ENCODE measurements at places on chromosomes 6 and 20.

GRCh38 chr20:56724241-56724757 lies 95.2 kb downstream of the TFAP2C start:
- no peak for DNase-seq

DNA sequence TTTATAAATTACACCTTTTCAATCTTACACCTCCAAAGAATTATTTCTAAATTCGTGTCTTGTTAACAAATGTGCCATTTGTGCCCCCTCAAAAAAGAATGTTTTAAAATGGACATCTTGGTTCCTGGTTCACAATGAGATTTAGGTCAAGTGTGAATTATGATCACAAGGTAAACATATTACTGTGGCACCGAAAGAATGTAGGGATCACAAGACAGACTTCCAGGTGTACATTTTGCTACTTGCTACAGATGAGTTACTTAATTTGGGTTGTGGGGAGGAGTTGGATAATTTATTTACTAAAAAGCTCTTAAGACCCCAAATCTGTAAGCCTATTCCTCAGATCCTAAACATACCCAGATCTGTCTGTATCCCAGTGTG lies 25.0 kb upstream of the ADTRP start:
- no peak for DNase-seq

DNA sequence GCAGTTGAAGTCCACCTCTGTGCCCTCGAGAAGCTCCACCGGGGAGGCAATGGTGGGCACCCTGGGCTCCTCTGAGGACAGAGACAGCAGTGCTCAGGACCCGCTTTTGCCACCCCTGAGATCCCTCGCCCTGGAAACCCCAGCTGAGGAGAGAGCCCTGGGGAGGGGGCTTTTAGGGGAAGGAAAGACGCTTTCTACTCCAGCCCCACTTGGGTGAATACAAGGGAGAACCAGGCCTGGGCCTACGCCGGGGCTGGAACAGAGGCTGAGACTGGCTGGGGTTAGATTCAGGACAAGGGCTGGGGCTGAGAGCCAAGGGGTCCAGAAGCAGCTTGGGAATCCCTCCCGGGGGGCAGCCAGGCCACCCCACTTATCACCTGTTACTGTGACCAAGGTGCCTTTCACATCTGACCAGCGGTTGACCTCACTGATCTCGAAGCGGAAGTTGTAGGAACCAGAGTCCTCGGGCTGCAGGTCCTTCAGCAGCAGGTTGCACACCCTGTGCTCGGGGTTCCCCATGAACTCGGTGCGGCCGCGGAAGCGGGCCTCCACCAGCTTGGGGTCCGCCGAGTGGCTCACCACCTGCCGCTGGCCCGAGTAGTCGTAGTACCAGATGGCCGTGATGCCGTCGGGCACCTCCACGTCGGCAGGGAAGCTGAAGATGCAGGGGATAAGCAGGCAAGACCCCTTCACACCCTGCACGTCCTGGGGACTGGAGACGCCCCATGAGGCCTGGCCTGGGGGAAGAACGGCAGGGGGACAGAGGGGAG lies 6.2 kb downstream of the SIGLEC1 start:
- DNase-seq, result peak; percentile 69

GRCh38 chr6:63705707-63706106 lies 70.1 kb downstream of the PHF3 start:
- DNase-seq, result no peak

- DNase-seq, result no peak
Observed at GRCh38 chr6:165799391-165800153, 136.5 kb upstream of the PDE10A start.

DNA sequence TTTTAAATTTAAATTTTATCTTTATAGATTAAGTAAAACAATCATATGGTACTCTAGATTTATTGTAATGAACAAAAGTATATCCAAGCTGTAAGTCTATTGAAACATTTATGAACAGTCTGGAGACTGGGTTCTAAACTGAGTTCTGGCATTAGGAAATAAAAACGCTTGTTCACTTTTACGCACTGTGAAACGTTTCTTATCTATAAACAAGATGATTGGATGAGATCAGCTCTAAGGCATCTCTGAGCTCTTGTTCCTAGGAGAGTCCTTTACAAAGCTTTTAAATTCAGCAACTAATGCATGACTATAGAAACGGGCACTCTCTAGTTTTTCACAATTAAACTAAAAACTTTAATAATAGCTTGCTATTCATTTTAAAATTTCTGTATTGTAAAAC lies 6.8 kb downstream of the HUS1B start:
- DNase-seq, result no peak

GRCh38 chr20:50652702-50653294 lies 38.5 kb downstream of the RIPOR3 start:
- DNase-seq, result no peak

GRCh38 chr20:61755971-61756845 lies 309.5 kb downstream of the TAF4 start:
- DNase-seq, result peak; percentile 51

DNA sequence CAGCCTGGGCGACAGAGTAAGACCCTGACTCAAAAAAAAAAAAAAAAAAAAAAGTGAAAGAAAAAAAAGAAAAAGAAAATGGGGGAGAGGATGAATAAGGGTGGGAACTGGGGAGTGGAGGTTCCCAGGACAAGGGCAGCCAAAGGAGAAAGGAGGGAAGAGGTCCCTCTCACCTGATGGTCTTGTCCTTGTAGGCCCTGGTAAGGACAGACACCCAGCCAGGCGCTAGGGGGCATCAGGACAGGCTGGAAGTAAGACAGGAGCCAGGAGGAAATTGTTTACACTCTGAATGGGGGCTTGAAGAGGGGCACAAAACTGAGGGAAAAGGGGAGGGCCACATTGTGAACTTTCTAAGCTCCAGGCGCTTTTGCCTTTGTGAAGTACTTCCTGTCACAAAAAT lies 2.3 kb upstream of the ALDH5A1 start:
- no peak for DNase-seq

DNA sequence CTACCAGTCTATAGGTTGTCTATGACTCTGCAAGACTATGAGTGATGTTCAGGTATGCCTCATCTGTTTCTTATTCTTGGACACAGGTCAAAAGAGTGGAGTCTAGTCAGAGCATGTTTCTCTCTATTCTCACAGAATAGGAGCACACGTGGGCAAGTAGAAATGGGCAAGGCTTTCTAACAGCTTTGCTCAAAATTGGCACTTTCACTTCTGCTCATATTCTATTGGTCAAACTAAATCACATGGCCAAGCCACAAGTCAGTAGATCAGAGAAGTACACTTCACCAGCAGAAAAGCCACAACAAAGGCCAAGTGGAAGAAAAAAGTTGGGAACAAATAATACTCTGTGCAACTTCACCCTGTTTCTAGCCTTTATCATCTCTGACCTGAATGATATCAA lies 354.5 kb upstream of the SYNCRIP start:
- DNase-seq, result no peak

DNA sequence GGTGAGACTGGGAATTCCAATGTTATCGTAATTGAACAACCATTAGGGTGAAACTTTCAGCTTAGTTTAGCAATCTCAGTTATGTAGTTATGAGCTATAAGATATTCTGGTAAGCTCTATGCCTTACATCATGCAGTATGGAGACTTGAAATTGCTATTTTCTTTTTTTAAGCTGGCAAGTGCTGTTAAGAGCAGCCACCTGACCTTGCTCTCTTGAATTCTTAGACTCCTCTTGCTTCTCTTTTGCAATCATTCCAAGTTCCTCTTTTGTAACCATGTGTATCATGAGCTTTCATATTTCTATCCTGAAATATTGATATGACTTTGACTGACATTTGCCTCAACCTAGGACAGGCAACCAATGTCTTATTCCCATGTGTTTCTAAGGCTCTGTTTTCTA lies 446.3 kb upstream of the SLC35B3 start:
- no peak for DNase-seq

DNA sequence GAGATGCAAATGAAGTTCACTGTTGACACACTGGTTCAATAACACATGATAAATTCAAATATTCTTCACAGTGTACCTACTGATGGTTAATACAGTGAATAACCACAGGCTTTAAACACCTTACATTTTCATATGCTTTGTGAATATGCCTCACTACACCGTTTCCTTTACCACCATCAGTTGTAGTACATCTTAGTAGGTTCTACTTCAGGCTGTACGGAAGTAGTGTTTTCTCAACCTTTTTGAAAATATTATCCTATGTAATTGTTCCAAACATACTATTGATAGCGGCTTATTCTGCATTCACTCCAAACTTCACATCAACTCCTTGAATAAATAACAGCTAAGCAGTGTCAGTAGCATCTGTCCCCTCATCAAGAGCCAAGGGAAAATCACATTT lies 15.3 kb downstream of the ZBTB9 start:
- DNase-seq, result no peak

- no peak for DNase-seq
Observed at GRCh38 chr20:23754731-23755130, 4.0 kb upstream of the CST1 start.

DNA sequence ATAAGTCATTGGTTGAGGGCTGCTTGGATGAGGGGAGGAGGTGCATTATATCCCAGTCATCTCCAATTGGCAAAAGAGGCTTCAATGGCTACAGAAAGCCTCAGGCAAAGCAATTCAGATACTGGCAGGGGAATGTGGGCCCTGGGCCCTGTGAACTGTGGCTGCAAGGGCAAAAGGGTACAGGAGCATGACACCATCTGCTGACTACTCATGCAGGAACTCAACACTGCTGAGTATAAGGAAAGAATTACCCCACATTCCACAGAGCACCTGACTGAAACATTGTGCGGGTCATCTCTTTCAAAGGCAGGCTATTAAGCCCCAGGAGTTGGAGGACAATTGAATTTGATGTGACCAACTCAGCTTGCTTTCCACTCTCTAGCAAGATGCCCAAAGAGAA lies 92.1 kb upstream of the SPTLC3 start:
- DNase-seq, result no peak
